ENCODE measurements at places on chromosomes 12 and 14.

DNA sequence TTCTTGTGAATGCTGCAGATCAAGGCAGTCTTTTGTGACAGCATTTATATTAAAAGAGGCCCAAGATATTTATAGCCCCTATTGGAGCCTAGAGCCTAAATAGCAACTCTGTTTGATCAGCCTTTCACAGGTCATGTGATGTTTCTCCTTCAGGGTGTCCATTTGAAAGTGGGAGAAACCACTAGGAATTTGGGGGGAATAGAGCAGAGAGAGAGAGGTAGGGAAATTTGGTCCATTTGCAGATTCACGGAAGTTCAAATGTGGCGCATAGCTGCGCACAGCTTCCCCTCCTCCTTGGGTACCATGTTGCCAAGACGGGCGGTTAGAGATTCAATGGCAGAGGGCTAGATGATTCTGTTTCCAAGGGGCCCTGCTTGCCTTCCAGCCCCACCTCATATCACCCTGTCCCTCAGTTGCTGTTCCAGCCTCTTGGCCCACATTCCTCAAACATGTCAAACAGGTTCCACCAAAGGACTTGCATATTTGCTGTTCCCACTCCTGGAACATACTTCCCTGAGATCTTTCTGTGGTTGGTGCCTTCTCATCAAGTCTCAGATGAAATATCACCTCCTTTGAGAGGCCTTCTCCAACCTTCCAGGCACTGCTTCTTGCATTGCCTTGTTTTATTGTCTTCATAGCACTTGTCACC lies 220.8 kb downstream of the CHST11 start:
- DNase-seq: no peak

GRCh38 chr12:65673732-65674131 lies 150.6 kb upstream of the HMGA2 start:
- peak; percentile 71 for DNase-seq

DNA sequence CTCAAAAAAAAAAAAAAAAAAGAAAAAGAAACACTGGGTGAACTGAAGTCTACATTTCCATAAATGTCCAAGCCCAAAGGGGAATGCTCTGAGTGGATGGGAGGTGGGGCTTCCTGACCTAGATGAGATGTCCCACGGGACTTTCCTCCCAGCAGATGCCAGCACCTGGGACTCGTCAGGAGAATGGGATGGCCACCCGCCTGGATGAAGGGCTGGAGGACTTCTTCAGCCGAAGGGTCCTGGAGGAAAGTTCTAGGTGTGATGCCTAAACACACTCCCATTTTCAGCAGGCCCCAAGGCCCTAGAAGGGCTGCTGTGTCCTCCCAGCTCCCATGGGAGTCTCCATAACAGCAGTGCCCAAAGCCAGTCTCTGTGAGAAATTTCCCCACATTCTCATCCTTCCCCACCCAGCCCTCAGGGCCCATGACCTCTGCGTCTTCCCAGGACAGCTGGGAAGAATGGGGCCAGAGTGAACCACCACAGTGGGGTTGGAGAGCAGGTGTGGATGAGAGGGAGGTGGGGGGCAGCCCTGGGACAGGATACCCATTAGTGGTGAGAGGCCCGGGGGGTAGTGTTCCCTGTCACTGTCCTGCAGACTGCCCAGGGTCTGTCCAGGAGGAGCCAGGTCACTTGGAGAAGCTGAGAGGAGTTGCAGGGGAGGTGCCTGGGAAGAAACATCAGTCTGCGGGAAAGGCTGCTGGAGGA lies 7.1 kb upstream of the CPNE6 start:
- no peak for DNase-seq

DNA sequence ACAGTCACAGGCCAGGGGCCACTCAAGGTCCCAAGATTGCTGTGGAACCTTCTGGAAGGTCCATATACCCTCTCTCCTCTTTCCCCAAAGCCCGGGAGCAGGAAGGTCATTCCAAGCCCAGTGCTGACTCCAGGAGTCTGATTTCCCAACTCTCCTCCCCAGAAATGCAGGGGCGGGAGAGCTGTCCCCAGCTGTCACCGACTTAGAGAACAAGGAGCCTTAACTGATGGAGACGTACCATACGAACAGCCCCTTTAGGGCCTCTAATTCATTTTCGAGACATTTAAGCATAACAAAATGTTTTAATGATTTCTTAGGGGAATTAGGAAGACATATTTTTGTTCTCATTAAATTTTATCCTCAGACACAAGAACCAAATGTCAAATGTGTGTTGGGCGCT lies 99.2 kb downstream of the PHETA1 start:
- DNase-seq: no peak

GRCh38 chr14:87030197-87030596 lies 962.8 kb downstream of the GALC start:
- DNase-seq: no peak

GRCh38 chr14:74924061-74924460 lies 1.0 kb upstream of the RPS6KL1 start:
- DNase-seq: no peak

DNA sequence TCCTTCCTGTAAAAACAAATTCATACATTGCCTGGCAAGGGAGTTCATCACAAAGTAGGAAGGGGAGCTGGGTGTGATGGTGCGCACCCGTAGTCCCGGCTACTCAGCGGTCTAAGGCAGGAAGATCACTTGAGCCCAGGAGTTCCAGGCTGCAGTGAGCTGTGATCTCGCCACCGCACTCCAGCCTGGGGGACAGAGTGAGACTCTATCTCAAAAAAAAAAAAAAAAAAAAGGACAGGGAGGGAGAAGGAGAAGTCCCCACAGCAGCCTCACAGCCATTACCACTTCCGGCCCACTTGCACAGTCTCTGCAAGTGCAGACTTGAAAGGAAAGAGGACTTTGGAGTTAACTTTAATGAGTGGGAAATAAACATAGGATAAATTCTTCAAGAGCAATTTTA lies 121.0 kb downstream of the FBXL14 start:
- no peak for DNase-seq

GRCh38 chr12:53195516-53196420 lies 11.3 kb downstream of the ITGB7 start:
- DNase-seq: no peak

GRCh38 chr12:44397631-44398030 lies 478.5 kb downstream of the NELL2 start:
- no peak for DNase-seq

GRCh38 chr14:96059519-96060135 lies 20.5 kb downstream of the C14orf132 start:
- DNase-seq: no peak

DNA sequence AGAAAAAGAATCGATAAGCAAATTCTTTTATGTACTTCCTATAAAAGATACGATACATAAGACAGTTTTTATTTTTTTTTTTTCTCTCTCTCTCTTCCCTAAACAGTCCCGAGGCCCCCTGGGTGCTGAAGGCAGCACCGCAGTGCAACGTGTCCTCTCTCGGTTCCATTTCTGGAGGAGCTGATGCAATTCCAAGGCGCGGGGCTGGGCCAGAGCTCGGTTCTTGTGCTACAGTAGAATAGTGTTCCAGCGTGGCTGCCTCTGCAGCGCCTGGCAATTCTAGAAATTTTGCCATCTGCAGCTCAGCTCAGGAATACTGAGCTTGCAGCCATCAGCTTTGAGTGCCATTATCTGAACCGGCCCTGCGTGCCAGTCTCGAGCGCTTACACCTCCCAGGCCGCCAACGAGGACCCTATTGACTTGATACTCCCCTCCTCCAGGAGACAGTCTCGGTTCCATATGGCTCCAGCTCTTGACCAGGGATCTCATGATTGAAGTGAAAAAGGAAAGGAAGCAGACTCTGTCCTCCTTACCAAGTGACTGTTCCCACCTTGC lies 630 bp downstream of the ALDH1L2 start:
- peak; percentile 82 for DNase-seq

DNA sequence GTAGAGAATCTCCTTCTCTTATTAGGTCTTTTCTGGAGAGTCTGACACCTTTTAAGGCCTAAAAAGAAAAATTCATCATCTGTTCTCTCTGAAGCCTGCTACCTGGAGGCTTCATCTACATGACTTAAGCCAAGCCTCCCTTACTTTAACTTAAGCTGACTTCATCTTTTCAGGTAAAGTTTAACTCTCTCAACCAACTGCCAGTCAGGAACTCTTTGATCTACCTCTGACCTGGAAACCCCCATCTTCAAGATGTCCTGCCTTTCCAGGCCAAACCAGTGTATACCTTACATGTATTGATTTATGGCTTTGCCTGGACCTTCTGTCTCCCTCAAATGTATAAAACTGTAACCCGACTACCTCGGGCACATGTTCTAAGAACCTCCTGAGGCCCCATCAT lies 17.5 kb downstream of the GSTZ1 start:
- DNase-seq: no peak

- no peak for DNase-seq
These were observed 3.9 kb upstream of the GDF11 start for GRCh38 chr12:55739025-55739378.

DNA sequence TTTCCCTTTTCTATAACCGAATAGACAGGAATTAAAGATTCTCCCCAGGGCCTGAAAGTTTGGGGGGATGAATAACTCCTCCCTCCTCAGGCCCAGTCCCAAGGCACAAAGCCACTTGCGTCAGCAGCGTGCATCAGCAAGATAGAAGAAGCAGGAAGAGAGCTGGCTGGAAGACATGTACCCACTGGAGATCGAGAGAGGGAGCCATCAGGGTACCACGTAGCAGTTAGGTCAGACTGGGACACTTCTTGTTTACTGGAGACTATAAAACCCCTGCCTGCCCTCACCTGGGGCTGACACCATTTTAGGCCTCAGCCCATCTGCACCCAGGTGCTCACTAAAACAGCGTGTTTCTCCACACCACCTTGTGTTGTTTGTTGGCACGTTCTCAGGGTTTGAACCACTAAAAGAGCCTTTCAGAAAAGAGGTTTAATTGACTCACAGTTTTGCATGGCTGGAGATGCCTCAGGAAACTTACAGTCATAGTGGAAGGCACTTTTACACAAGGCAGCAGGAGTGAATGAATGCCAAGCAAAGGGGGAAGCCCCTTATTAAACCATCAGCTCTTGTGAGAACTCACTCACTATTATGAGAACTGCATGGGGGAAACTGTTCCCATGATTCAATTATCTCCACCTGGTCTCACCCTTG lies 93.2 kb downstream of the TMTC3 start:
- no peak for DNase-seq

- peak; percentile 44 for DNase-seq
These were observed 652 bp downstream of the BAZ1A start for GRCh38 chr14:34874386-34875030.

GRCh38 chr12:80636832-80637231 lies 70.6 kb upstream of the MYF6 start:
- no peak for DNase-seq

GRCh38 chr12:29429999-29430715 lies 49.2 kb upstream of the ERGIC2 start:
- DNase-seq: no peak

- no peak for DNase-seq
These were observed 1.7 kb upstream of the STRN3 start for GRCh38 chr14:31027847-31028246.

DNA sequence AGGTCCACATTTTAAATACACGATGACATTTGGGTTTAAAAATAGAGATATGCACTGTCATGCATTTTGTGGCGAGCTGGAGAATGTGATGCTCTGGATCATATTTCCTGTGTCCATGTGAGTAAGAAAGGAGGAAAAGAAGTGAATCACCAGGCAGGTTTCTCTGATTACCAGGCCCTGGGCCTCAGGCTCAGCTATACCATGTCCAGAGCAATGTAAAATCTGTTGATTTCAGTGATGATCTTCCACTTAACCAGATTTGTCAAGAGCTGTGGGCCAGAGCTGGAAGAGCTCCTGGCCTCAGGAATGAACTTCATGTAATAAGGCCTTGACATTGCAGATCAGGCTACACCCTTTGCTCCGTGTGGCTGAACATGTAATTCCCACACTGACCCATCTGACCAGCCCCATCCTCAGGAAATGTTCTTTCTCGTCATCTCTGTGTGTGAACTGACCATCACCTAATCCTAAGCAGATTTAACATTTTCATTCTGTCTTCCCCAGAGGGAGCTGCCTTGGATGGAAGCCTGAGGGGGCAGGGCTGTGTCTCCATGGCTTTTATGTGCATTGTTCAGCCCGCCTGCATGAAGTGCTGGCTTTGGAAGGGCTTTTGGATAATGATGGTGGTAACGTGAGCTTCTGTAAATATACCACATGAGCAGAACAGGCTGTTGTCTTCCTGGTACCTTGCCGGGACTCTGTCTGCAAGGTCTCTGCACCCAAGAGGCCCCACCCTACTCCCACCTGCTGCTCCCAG lies 54.5 kb downstream of the CRACR2A start:
- peak; percentile 94 for DNase-seq

GRCh38 chr12:62793256-62794217 lies 141.4 kb downstream of the PPM1H start:
- DNase-seq: peak; percentile 98

DNA sequence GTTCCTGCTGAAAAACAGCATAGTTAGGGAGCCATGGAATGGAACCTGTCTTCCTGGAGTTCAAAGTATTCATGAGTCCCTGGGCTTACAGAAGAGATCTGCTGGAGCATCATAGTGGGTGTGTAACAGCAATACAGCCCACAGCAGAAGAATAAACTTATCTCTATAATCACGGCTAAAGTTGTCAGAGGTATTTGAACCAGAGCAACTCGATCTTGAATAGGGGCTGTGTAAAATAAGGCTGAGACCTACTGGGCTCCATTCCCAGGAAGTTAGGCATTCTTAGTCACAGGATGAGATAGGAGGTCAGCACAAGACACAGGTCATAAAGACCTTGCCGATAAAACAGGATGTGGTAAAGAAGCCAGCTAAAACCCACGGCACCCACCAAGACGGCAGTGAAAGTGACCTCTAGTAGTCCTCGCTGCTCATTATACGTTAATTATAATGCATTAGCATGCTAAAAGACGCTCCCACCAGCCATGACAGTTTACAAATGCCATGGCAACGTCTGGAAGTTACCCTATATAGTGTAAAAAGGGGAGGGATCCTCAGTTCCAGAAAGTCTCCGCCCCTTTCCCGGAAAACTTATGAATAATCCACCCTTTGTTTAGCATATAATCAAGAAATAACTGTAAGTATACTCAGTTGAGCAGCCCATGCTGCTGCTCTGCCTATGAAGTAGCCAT lies 223.4 kb downstream of the PCNX1 start:
- DNase-seq: peak; percentile 88

GRCh38 chr14:56474419-56475022 lies 105.1 kb upstream of the TMEM260 start:
- peak; percentile 66 for DNase-seq

GRCh38 chr12:68240079-68240478 lies 13.3 kb downstream of the IL22 start:
- peak; percentile 94 for DNase-seq

DNA sequence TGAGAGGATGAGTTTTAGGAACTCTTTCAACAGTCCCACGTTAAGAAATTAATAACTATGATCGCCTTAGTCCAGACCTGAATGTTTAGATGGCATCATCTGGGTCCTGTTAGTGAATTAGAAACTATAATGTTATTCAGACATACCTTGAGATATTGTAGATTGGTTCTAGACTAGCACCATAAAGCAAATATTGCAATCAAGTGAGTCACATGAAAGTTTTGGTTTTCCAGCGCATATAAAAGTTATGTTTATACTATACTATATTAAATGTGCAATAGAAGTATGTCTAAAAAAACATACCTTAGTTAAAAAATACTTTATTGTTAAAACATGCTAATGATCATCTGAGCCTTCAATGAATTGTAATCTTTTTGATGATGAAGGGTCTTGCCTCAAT lies 106.6 kb upstream of the ATP2B1 start:
- no peak for DNase-seq

- peak; percentile 22 for DNase-seq
These were observed 507 bp downstream of the BAZ2A start for GRCh38 chr12:56629459-56630179.

GRCh38 chr14:22255017-22255950 lies 333.7 kb downstream of the DAD1 start:
- DNase-seq: no peak

All from fibroblast of the aortic adventitia (primary cell).